ENCODE measurements at places on chromosomes 1 and 21.

DNA sequence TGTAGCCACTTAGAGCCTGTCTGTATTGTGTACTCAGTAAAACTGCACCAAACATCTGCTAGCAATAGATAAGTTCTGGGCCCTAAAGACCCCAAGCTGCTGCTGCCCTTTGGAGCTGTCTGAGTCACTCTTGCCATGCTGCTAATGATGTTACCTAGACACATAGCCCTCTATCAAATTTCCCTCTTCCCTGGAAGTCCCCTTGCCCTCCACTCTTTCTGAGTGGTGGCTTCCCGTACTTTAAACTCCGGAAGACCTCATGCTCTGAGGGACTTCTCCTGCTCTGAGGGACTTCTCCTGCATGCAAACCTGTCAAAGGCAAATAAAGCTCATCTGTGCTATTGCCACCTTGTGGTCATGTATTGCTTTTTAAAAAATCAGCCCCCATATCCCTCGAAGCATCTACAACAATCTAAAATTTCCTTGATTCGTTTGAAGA lies 34.0 kb downstream of the FH start:
- DNase-seq: peak; percentile 25

DNA sequence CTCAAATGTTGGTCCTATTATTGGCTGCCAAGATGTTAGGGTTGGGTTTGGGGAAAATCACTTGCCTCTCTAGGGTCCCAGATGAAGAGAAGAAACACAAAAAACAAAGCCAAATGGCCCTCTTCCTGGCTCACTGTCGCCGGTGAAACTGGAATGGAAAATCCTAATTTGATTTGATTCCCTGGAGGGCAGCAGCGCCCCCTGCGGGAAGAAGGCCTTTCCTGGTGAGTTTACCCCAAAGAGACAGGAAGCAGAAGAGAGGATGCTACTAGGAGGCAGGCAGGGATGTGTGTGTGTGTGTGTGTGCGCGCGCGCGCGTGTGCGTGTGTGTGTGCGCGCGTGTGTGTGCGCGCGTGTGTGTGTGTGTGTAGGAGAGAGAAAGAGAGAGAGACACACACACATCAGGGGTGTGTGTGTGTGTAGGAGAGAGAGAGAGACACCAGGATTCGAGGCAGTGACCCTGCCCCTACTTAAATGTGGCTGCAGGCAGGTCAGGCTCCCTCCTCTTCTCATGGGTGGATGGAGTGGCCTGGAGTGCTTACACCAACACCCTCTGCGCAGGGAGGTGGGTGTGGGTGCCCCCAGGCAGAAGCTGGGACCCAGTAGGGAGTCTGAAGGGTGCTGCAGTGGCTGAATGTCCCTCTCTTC lies 3.1 kb upstream of the SELENON start:
- peak; percentile 77 for DNase-seq

GRCh38 chr1:231091831-231092301 lies 51.8 kb upstream of the FAM89A start:
- peak; percentile 13 for DNase-seq

DNA sequence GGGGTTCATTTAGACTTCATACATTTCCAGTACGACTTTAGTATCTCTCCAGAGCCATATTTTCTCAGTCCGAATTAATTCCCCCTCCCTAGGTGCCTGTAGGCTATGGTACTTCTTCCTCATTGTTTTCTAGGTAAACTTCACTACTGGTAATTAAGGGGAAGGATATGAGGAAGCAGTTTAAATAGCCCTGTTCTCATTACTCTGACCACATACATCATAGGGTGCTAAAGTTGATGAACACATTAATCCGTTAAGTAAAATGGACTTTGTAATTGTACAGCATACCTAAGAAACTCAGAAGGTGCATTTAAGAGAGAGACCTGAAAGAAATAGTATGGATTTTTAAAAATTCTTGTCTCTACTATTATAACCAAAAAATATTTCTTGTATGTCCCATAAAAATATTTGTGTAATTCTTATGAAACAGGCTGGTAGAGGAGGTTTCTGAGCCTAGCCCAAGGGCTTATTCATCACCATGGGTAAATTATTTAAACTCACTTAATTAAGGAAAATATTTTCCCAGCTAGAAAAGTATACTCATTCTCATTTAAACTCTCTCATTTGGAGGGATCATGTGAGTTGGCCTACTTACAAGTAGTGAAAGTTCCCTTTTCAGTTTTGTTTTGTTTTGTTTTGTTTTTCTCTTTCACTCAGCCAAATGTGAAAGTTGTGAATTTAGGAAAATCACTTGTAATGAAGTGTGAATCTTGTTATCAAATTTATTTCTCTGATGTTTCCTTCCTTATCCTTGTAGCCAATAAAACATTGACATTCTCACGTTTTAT lies 2.0 kb downstream of the PRMT6 start:
- no peak for DNase-seq

GRCh38 chr1:2375246-2375922 lies 16.0 kb downstream of the MORN1 start:
- no peak for DNase-seq

DNA sequence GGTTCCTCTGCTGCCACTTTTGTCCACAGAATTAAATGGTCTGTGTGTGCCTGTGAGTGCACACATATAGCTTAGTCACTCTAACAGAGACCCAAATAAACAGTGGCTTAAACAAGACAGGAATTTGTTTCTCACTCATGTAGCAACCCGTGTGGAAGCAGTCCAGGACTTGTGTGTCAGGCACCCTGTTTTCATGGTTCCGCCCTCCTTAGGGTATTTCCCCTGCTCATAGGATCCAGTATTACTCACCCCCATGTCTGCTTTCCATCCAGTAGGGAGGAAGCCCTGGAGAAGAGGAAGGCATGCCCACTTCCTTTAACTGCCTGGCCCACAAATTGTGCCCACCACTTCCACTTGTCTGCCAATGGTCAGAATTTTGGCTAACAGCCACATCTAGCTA lies 41.3 kb upstream of the TACSTD2 start:
- peak; percentile 29 for DNase-seq

DNA sequence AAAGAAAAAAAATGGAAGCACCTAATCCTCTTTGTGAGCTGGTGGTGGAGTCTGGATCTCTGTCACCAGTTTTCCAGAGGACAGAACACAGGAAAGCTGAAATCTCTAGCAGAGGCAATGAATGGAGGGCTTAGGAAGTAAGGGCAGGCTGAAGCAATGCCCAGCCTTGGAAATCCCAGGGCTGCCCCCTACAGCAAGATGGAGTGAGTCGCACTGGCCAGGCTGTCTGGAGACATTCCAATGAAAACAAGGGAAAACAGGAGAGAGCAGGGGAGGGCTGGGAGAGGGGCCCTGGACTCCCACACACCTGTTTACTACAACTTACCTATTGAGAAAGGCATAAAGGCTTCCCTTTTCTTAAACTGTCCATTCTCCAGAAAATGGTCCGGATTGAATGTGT lies 25.9 kb downstream of the CYP2J2 start:
- DNase-seq: peak; percentile 9

GRCh38 chr1:1238702-1239178 lies 6.7 kb downstream of the B3GALT6 start:
- DNase-seq: no peak
